H4 (cell line): ENCODE measurements at places on chromosomes 1 and 21. TPM values are rescaled to one million over a fixed set of nuclear protein-coding genes. Genes with fewer than 3 reads are reported as not detected.

The CLCA2 gene
- 0.06 and 0.16 TPM in 2 replicates for total RNA-seq

The CNR2 gene
- not detected in 2 replicates for total RNA-seq

DNA sequence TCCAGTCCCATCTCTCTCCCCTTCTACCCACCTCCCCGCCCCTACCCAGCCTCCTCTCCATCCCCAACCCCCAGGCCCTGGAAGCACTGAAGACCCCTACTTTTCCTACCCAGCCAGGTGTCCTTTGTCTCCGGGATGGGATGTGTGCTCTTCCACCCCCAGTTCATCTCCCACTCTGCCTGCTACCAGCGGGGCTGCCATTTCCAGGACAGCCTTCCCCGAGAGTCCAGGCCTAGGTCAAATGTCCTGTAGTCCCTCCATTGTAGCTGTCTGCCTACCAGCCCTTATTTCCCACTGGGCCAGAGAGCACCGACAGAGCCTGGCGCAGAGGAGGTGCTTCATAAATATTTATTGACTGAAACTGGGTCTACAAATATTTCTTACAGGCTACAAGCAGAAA lies 72.0 kb upstream of the TLR5 start:
- no peak for DNase-seq

DNA sequence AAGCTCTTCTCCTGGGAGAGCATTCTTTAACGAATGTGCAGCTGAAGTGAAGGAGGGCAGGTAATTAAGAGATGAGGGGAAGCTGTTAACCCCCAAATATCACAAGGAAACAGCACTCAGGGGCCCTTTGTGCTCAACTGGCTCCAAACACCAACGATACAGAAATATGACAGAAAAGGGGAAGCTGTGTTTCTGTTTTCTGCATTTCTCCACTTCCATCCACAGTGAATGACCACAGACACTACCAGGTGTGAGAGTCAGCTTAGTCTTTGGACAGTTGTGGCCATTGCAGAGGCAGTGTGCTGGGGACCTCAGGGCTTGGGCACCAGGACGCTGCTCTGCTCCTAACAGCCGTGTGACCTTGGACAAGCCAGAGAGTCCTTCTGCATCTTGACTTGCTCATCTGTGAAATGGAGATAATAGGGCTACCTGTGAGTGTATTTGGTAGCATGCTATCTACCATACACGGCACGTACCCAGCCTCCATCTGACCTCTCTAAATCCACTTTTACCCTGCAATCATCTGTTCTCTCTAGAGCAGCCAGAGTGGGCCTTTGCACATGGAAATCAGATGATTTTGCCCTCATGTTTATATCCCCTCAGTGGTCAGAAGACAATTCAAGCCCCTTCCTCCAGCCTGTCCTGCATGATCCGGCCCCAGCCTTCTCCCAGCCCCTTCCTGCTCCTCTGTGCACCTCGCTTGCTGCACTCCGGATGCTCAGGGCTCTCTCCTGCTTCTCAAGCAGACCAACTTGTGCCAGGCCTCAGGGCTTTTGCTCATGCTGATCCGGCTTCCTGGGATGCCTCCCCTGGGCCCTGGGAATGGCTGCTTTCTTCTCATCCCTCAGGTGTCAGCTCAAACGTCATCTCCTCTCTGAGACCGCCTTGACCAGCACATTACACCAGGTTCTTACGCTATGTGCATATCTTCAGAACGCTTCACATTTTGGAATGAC lies 4.7 kb upstream of the TINAGL1 start:
- no peak for DNase-seq

- no peak for DNase-seq
Observed at GRCh38 chr1:92536980-92537884, 50.5 kb upstream of the GFI1 start.

DNA sequence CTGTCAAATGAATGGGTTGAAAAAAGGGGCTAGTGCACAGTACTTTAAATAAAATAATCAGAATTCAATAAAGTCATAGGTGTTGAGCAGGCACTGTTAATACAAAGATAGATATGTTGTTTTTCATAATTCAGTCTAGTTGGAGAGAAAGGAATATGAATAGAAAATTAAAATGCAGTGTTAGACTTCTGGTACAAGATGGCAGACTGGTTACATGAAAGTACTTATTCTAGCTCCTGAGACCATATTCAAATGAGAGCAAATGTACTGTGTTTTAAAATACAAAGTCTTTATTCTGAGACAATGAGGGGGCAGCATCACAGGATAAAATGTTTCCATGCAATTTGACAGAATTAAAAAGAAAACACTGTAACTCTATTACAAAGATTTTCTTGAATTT lies 542.1 kb downstream of the COL11A1 start:
- no peak for DNase-seq

DNA sequence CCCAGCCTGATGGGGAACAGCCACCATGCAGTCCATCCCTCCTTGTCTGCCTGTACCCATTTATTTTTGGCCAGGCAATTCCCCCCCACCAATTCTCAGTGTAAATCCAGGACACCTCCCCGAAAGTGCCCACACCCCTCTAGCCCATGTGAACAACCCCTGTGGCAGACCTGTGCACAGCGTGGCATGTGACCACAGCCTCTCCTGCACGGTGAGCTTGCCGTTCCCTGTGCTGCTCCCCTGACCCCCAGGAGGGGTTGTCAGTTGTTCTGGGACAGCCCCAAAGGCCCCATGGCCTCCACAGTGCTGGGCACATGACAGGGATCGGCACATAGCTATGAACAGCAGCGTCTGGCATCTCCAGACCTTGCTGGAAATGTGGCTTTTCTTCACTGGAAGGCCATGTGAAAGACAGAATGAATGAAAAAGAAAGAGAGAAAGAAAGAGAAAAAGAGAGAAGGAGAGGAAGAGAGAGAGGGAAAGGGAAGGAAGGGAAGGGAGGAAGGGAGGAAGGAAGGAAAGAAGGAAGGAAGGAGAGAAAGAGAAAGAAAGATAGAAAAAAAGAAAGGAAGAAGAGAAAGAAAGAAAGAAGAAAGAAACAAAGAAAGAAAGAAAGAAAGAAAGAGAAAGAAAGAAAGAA lies 3.9 kb downstream of the CAPN9 start:
- no peak for DNase-seq

DNA sequence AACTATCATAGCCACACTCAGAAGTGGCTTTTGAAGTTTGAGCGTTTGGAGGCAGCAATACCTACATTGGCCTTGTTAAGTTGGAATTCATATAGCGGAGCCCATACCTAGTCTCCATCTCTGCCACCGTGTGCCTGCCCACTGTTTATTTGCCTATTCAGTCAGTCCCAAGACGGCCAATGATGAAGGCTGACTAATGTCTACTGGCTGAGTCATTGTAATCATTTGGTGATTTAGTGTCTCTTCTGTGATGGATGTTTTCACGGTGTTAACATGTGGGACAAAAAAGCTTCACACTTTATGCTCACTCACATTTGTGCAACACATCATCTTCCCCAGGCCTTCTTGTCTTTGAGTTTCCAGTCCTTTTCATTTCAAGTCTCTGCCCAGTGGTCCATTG lies 92.6 kb upstream of the PBX1 start:
- no peak for DNase-seq

GRCh38 chr1:175824079-175824478 lies 80.7 kb upstream of the TNR start:
- no peak for DNase-seq

The GPX7 gene
- total RNA-seq, result 0.14 TPM in 1 of 2 replicates, not detected in the other

The CD1E gene
- not detected in 2 replicates for total RNA-seq

GRCh38 chr1:24319312-24319863 lies at the start of gene GRHL3:
Gene GRHL3, plus strand, starts transcription at chr1:24319357. Its CDS starts 195 bp downstream, at chr1:24319552.
- no peak for DNase-seq

The MRAP gene
- not detected in 2 replicates for total RNA-seq

DNA sequence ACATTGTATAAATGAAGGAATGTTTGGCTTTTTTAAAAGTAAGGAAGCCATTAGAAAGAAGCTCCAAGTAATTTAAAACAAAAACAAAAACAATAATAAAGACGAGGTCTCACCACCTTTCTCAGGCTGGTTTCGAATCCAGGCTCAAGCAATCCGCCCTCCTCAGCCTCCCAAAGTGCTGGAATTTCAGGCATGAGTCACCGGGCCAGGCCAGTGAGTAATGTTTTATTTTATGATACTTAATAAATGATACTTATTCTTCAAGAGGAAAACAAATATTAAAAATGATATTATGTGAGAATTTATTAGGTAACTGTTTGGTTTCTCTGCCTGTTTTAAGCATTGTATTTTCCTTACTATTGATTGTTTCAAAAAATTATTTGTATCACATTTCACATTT lies 201.4 kb upstream of the BRINP3 start:
- DNase-seq, result no peak

DNA sequence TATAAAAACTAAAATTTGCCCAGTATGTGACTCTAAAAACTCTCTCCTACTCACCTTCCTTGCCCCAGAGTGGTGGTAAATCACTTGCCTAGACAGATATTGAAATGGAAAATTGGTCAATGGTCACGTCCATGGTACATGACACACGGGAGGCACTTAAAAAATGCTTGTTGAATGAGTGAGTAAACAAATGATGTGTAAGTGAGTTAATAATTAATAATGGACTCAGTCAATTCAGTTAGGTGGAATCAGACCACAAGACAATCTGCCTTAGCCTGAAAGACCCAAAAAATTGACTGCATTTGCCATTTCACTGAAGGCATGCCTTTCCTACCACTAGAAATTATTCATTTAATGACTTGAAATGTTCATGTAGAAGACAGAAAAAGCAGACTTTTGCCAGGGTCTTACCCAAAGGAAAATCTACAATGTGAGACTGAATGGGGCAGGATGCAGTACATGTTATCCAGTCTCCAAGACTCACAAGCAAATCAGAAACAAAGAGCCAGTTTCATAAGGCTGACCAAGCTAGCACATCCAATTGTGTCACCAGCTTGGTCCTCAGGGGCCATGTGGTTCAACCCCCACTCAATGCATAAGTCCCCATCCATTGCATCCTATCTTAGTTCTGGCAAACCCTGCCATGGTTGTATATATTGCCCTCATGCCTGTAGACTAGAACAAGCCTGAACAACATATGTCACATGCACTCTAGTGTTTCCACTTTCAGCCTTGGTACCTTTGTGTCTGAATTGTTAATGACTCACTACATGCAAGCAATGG lies 73.6 kb downstream of the TBX15 start:
- no peak for DNase-seq

The LYPD8 gene
- 3.3 and 5.1 TPM in 2 replicates for total RNA-seq

DNA sequence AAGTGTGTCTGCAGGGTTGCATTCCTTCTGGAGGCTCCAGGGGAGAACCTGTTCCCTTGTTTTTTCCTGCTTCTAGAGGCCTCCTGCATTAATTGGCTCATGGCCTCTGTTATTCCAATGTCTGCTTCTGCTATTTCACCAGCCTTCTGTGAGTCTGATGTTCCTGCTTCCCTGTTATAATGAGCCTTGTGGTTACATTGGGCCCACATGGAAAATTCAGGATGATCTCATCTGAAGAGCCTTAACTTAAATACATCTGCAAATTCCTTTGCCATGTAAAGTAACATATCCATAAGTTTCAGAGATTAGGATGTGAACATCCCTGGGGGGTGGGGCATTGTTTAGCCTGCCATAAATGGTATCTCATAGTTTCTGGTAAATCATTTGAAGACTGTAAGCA lies 181.1 kb downstream of the RWDD3 start:
- no peak for DNase-seq

DNA sequence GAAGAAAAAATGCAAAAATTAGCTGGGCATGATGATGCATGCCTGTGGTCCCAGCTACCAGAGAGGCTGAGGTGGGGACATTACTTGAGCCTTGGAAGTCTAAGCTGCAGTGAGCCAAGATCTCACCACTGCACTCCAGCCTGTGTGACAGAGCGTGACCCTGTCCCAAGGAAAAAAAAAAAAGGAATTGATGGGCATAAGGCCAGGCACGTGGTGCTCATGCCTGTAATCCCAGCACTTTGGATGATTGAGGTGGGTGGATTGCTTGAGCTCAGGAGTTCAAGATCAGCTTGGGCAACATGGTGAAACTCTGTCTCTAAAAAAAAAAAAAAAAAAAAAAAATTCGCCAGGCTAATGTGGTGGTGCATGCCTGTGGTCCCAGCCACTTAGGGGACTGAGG lies 55.8 kb upstream of the ATP2B4 start:
- no peak for DNase-seq

The ANKRD65 gene
- total RNA-seq, result not detected in 2 replicates
